ENCODE measurements at places on chromosomes 12 and 14.

DNA sequence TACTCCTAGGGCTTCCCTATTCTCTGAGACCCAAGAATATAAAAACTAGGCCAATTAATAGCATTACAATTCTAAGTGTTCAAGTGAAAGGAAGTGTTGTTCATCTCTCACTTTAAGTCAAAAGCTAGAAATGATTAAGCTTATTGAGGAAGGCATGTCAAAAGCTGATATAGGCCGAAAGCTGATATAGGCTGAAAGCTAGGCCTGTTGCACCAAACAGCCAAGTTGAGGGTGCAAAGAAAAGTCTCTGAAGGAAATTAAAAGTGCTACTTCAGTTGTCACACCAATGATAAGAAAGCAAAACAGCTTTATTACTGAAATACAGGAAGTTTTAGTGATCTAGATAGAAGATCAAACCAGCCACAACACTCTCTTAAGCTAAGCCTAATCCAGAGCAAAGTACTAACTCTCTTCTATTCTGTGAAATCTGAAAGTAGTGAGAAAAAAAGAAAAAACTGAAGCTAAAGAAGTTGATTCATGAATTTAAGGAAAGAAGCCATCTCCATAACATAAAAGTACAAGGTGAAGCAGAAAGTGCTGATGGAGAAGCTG lies 68.9 kb downstream of the SLC6A15 start:
- no peak for DNase-seq

DNA sequence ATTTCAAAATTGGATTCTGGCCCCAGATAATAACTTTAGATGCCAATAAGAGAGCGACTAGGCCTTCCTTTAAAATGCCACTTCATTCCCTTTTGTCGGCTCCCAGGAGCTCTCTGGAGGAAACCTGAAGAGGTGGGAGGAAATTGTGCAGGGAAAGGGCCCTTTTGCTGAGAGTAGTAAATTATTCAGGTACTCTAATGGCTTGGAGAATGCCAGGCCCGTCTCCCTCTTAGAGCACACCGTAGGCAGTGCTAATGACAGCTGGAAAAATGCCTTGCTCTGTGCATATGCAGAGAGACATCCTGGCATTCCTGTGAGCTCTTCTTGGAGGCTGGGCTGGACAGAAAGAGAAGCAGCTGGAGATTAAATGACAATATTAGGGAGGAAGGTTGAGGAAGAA lies 115.0 kb upstream of the RPH3A start:
- no peak for DNase-seq

DNA sequence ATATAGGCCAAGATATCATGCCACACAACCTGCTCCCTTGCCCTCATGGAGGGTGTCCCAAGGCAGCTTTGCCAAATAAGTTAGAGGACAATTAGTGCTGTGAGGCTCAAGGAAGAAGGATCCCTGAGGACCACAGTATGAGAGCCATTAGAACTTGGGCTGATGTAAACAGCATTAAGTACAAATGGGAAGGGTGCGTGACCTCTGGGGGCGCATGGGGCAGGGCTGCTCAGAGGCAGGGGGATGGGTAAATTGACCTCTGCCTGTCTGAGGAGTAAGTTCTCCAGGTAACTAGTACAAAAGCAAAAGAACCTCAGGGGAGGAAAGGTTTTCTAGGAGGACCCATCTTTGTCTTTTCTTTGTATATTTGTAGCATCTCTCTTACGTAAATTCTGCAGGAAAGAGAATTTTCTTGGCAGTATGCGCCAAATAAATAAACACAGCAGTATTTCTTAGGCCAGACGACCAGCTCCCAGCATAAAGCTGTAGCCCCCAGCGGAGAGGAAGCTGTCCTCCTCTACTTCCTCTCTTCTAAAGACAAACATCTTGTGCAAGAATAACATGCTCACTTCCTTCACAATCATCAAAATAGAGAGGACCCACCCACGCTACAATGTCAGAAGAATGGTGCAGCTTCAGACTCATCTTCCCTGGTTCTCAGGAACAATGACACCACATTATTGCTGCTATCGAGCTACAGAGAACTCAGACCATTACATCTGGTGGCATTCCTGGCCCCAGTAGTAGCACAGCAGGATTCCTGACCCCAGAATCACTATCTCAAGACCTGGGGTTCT lies 16.4 kb upstream of the VWF start:
- DNase-seq, result no peak

DNA sequence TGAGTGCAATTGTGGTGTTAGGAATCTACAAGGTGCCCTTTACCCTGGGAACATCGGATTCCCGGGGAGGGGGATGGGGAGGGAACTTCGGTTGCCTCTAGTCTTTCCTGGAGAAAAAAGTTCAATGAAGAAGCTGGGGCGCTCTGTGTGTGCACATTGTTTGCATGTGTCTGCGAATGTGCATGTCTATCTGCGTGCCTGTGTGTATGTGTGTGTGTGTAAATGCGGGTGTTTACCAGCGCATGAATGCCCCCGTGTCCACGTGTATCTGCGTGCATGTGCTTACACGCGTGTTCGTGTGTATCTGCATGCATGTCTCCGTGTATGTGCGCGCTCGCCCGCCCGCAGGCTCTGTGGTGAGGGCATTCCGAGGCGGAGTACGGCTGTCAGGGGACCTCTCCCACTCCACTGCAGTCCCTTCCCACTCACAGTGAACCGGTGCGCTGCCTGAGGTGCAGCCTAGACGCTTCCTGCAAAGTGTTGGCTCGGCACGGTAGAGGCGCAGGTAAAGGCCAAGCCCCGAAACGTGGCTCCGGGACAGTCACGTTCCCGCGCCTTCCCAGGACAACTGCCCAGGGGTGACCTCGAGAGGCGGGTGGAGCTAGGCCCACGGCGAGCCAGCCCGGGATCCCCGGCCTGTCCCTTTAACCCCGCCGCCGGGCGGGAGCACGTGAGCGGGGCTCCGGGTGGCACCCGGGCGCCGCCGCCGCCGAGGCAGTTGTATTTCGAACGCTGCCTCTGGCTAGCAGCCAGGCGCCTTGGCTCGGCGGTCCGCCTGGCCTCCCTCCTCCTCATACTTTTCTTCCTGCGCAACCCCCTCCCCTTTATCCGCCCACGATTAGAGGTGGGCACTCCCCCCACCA lies 539 bp upstream of the HMGA2 start:
- no peak for DNase-seq

Measured in D721Med (cell line).